NCI-H1436 (cell line): ENCODE measurements at places on chromosomes 3 and 15.

GRCh38 chr3:162738784-162739183 is 1242.2 kb downstream of the OTOL1 start:
- no peak for DNase-seq

DNA sequence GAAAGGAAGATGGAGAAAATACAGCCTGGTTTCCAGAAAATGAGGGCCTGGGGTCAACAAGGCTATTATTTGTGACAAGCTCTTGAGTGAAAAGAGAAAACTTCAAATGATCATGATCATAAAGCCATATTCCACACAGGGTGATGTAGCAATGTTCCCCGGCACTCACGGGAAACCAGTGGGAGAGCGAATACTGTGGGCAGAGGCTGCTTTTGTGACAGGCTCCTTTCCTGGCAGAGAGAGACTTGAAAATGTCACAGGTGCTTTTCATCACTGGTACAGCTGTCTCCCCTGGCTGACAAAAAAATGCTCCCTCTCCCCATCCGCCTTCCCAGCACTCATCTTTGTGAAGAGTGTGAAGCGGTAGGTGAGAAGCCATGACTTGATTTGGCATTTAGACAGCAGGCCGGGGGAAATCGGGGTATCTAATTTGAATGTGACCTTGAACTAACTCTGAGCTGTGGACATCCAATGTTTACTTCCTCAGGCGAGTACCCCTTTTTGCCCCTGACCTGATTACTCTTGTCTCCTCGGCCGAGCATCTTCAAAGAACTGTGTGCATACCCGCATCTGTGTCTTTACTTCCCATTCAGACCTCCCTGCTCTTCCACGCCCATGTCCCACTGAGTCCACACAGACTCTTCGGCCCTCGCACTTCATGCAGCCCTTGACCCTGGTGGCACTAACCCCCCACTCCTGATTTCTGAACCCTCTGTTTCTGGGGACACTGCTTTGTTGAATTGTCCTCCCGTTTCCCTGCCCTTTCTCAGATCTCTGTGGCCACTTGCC is 23.2 kb downstream of the CA12 start:
- DNase-seq = no peak

- no peak for DNase-seq
Observed at GRCh38 chr3:21697707-21698106, 53.3 kb downstream of the ZNF385D start.

GRCh38 chr3:179196098-179196497 is 47.9 kb downstream of the PIK3CA start:
- DNase-seq = no peak

DNA sequence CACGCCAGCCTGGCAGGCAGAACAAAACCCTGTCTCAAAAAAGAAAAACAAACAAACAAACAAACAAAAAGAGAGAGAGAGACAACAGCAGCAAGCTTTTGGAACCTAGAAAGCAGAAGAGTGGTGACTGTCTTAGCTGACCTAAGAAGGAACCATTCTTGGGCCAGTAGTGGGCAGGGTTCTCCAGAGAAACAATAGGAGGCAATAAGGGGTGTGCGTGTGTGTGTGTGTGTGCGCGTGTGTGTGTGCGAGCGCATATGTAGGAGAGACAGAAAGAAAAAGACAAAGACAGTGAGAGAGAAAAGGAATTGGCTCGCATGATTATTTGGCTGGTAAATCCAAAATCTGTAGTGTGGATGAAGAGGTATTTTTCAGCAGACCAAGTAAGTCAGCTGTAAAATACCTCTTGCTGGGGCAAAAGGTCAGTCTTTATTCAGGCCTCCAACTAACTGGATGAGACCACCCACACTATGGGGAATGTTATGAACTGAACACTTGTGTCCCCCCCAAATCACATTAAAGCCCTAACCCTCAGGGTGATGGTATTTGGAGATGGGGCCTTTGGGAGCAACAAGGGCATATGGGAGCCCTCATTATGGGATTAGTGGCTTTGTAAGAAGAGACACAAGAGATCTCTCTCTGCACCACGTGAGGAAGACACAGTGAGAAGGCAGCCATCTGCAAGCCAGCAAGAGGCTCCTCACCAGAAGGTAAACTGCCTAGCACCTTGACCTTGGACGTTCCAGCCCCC is 15.1 kb upstream of the BLM start:
- no peak for DNase-seq

GRCh38 chr3:149390772-149391212 is 13.3 kb upstream of the TM4SF1 start:
- no peak for DNase-seq

- no peak for DNase-seq
Observed at GRCh38 chr15:39542385-39543065, 38.4 kb upstream of the THBS1 start.
